ENCODE measurements at places on chromosomes 5 and 9.

DNA sequence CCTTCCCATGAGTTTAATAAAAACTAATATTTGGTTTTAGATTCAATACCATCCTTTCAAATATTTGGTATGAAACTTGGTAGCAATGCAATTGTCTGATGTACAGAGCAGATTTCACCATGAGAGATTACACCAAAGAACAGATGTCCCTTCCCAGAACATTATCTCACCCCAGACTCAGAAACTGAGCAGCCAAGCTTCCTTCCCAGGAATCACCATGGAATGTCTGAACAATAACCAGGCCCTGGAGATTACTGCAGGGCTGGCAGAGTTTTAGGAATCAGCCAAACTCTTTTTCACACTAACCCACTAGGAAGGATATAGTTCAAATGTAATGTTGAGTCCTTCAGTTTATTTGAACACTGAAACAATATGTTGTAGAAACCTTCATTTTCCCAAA lies 23.9 kb downstream of the CLTA start:
- peak; percentile 66 for DNase-seq

GRCh38 chr9:97808972-97809371 lies 44.1 kb upstream of the FOXE1 start:
- DNase-seq: no peak

DNA sequence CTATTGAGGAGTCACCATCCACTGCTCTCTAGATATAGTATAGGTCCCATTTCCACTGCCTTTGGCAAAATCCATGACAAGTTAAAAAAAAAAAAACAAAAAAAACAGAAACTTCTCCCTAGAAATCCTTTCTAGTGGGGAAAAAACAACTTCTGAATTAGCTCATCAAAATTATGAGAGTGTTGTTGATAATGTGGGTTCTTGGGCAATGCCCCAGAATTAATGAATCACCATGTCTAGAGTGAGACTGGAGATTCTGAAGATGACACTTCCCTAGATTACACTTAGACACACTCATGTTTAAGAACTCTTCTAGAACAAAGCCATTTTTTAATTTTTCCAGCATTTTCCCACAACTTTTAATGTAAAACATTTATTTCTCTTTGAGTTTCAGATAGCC lies 728.0 kb upstream of the C9orf72 start:
- DNase-seq: no peak

- peak; percentile 96 for DNase-seq
Observed at GRCh38 chr9:17017931-17018491, 116.8 kb upstream of the CNTLN start.

DNA sequence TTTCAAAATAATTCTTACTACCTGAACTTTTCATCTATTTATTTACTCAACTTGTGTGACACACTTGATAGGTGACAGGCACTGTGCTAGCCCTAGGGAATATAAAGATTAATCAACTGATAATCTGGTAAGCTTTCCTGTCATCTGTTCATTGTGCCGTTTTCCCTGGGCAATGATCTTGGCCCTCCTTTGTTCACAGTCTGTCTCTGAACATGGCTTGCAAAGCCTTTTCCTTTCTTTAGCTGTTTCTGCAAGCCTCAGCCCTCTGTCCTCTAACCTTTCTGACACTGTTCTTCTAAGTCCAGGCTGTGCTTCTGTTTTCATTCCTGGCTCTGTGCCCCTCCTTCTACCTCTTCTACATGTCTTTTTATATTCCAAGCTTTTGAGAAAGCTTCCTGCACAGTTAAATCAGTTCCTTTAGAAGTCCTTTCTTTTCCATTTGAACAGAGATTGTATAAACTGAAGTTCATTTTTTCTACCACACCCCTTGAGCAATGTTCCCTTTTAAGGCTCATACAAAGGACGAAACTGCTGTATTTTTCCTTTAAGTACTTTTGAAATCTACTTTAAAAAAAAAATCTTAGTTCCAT lies 803.0 kb upstream of the ZNF608 start:
- DNase-seq: no peak

DNA sequence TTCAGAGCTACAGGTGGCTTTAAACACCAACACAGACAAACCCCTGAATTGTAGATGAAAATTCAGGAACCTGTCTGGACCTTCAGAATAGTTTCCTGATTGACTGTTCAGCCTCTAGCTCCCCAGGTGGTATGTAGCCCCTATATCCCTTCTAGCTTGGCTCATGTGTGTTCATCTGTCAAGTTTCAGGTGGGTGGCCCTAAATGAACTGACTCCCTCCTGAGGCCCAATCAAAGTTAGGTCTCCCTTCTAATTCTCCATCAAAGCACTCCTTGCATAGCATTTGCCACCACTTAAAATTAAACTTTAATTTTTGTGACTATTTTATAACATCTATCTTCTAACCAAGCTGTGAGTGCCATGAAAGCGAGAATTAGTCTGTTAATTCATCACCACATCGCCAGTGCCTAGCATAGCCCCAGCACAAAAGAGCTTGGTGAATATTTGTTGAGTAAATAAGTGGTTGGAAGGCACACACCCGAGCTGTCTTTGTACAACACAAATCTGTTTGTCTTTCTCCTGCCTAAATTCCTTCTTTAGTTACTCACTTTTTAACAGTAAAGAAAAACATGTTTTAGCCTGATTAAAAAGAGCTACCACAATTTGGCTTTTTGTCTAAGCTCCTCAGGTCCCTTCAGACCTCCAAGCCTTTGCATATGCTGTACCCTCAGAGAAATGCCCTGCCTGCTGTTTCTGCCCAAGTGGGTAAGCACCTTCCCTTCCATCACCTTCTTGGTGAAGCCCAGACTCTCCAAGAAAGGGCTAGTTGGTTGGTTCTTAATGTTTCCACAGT lies 138.1 kb upstream of the HMHB1 start:
- peak; percentile 17 for DNase-seq

Data from GM23248 (cell line).